Nucleus accumbens (tissue), 56 donors: ENCODE measurements at places on chromosomes 1 and 21.

DNA sequence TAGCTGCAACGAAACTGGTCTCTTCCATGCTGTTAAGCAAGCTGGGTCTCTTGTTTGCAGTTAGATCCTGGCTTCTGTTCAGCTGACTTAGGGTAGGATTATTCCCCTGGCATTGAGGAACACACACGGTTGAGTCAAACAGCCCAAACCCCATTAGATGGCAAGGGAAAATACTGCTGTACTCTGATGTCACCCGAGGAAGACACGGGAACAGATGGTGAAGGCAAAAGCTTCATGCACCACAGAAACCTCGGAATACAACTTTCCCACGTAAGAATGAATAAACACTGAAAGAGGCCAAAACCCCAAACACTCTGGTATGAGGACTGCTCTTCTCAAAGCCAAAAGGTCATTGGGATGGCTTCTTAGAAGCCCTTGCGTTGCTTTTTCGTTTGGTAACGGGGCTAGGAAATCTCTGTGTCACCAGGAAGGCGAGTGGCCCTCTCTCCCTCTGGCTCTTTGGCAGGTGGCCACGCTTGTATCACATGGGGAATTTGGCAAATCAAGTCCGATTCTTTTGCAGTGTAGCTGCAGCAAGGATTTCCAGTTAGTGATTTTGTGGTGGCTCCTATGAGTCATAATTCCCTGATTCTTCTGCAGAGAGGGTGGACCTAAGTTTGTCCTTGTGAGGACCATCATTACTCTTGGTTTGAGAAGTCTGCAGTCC lies 16.7 kb upstream of the LYST start:
- DNase-seq: peak; percentile 50

GRCh38 chr1:22761821-22762220 lies 51.2 kb downstream of the EPHB2 start:
- no peak for DNase-seq

DNA sequence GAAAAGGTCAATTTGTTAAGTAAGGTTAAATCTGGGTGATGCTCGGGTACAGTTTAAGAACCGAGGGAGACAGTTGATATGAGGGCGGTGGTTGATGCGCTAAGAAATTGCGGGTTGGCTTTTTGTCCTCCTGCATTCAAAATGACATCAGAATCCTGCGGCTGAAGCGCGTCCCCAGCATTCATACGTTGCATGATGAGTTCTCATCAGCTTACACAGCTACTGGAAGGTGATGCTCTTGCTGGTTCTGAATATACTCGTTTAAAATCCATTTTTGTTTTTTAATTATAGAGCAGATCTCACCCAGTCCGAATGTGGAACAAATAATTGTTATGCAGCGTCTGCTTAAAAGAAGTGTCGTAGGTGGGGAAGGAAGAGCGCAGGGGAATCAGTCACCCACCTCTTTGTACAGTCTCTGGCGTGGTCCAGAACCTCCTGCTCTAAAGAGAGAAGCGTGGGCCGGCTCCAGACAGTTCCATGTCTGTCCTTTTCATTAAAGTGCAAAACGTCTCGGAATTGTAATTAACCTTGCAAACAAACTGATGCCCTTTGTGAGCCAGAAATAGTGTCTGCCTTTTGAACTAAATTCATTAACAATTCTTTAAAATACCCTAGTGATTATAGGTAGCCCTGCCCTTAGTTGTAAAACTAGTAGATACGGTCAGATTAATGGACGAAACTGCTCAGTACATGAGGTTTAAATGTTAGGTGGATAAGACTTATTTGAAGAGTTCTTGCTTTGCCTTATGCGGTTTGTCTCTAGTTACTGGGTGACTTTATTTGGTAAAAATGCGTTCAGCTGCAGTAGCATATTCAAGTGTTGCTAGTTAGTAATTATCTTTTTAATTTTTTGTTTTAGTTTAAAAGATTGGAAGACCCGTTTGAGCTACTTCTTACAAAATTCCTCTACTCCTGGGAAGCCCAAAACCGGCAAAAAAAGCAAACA lies 741 bp downstream of the RGS2 start:
- no peak for DNase-seq

- DNase-seq: no peak
These were observed 28.5 kb downstream of the MGST3 start for GRCh38 chr1:165659581-165659895.

GRCh38 chr1:86155807-86156565 lies 586 bp downstream of the COL24A1 start:
- no peak for DNase-seq

- DNase-seq: no peak
These were observed 28.6 kb downstream of the PTPRU start for GRCh38 chr1:29264773-29265389.

- DNase-seq: no peak
These were observed 8.3 kb downstream of the PGLYRP4 start for GRCh38 chr1:153340356-153340755.

DNA sequence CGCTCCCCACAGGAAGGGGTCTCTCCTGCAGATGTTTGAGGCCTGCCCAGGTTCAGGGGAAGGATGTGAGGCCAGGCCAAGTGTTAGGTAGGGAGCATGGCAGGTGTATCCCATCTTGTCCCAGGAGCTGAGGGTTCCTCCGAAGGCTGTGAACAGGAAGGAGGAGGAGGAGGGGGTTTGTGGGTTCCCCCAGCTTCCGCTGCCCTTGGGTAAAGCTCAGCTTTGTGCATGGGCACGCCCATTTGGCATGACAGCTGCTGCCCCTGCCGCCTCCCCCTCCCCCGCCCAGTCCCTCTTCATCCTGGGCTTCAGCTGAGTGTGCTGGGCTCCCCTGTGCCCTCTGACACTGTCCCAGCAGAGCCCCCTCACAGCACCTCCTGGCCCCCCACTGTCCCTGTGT lies 25.5 kb downstream of the TNFRSF8 start:
- DNase-seq: no peak

GRCh38 chr1:232686346-232686745 lies 56.4 kb upstream of the SIPA1L2 start:
- DNase-seq: no peak

GRCh38 chr1:235441159-235441685 lies 63.0 kb downstream of the B3GALNT2 start:
- no peak for DNase-seq

DNA sequence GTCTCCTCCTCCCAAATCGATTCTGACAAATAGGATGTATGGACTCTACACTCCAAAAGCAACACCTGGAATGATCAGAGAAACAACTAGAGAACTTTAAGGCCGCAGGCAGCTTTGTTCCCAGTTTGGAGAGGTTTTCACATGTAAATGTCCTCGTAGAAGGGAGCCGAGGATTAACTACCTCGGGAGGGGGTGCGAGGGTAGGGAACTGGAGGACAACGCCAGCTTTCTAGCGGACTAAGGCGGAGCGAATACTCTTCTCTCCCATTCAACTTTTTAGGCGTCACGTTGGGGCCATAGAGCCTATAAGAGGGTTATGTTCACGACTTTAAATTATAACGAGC lies 1.2 kb downstream of the SCAF4 start:
- peak; percentile 23 for DNase-seq

DNA sequence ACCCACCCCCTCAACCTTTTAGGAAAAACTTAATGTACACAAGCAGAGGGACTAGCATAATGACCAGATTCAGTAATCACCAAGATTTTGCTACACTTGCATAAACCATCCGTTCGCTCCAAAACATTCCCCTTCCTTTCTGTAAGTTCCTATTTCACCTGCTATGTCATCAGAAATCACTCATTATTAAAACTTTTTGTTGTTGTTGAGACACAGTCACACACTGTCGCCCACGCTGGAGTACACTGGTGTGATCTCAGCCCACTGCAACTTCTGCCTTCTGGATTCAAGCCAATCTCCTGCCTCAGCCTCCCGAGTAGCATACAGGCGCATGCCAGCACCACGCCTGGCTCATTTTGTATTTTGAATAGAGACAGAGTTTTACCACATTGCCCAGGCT lies 3.4 kb downstream of the MRPL20 start:
- DNase-seq: no peak

- DNase-seq: no peak
These were observed 14.3 kb downstream of the RRP15 start for GRCh38 chr1:218299416-218299815.

GRCh38 chr1:87599569-87599968 lies 270.9 kb downstream of the LMO4 start:
- DNase-seq: no peak

DNA sequence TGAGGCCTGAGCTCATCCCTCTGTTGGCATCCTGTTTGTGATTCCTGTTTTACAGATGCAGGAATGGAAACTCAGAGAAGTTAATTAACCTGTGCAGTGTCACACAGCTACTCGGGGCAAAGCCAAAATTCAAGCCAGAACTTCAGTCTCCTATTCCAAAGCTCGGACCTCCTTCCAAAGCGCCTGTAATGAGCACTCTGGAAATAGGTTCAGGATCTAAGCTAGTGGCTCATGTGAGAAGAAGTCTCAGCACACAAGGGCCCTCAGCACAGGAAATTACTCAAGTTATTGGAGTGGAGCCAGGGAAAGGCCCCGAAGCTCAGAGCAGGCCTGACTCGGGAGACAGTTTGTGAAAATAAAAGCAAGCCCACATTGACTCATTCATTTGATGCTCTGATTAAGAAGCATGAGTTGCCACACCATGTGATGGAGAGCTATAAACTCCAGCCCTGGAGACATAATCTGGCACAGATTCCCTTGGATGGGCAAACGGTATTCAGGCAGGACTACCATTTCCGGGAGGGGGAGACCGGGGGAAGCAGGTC lies 50.6 kb upstream of the LYST start:
- DNase-seq: no peak

DNA sequence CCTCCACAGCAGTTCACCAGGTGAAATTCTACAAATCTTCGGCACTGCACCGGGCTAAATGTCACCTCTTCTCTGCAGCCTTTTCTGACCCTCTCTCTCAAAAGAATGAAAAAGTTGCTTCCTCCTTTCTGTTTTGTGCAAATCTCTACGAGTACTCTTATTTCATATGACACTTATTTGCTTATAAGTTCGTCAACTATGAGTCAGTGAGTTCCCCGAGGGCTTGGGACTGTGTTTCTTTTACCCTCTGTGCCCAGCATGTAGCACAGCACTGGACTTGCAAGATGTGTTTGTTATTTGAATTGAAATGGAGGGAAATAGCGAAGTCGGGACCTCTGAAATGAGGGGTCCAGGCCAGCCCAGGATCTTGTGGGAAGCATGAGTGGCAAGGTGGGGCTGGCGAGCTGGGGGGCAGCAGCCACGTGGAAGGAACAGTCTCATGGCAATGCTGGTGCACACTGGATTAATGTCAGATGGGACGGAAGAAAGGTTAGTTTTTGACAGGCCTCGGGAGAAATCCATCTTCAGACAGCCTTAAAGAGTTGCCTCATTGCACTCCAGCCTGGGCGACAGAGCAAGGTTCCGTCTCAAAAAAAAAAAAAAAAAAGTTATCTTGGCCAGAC lies 6.2 kb downstream of the SLC6A9 start:
- no peak for DNase-seq

DNA sequence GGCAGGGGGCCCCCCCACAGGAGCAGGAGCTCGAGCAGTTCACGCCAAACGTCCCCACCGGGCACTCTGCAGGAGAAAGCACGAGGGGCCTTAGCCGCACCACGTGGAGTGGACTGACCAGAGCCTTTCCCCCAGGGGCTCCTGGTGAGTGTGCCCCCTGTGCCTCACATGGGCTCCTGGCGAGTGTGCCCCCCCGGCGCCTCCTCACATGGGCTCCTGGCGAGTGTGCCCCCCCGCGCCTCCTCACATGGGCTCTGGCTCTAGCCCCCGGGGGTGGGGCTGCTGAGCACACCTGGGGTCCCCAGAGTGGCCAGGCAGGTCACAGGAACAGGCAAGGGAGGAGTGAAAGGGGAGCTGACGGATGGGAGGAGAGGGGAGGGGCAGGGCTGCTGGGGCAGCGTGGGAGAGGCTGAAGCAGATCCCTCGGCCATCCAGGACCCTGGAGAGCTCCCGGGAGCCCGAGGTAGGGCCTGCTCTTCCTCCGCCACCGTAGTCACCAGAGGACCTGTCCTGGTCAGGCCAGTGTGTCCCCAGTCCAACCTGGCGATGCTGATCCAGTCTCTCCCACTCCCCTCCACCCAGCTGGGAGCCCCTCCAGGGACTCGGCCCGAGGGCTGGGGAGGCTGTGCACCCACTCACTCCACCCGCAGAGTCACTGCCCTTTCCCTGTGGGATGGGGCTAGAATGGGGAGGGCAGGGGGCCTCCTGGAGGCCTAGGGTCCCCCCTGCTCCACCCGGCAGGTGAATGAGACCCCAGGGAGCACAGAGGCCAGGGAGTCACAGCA lies 47.6 kb downstream of the ARHGEF16 start:
- no peak for DNase-seq

DNA sequence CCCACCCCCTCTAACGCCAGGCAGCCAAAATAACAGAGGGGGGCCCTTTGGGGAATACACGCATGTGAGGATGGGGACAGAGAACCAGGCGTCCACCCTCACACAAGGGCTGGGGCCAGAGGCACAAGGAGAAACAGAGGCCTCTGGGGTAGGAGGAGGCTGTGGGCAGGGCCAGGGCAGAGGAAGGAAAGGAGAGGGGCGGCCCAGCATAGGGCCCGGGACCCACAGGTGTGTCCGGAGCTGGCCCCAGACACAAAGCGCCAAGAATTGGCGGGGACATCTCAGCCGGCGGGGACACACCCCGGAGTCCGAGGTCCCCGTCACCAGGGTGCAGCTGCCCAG lies 6.7 kb downstream of the PLEKHG5 start:
- DNase-seq: no peak

- no peak for DNase-seq
These were observed 5.7 kb downstream of the AHDC1 start for GRCh38 chr1:27598295-27598687.

DNA sequence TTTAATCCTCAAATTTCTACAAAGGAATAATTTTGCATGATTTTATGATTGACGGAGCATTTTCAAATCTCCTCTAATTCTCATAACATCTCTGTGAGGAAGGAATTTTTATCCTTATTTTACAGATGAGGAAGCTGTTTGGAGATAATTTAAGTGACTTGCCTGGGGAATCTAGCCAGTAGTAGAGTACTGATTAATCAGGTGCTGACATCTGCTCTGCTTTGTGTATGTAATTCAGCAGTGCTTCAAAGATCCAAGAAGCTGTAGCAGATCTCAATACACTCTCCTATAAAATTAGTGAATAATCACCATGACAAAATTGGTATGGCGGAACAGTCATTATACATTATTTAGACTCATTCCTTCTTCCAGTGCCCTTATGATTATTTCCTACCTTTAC lies 46.0 kb downstream of the DPH5 start:
- DNase-seq: no peak

GRCh38 chr1:8930116-8930515 lies 15.6 kb upstream of the CA6 start:
- no peak for DNase-seq

DNA sequence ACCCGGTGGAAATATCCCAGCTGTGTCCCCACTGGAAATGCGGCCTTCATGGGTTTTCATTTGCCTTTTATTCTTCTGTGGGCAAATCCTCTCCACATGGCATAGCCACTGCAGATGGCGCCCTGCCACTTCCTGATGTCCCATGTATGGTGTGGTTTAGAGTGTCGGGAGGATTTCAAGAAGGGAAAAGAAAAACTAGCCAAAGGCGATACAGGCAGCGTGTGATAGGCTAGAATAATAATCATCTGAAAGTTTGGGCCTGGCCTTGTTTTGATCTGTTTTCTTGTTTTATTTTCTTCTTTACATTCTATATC lies 123.6 kb downstream of the PEX14 start:
- DNase-seq: no peak
